ENCODE measurements at places on chromosomes 2 and 18.

DNA sequence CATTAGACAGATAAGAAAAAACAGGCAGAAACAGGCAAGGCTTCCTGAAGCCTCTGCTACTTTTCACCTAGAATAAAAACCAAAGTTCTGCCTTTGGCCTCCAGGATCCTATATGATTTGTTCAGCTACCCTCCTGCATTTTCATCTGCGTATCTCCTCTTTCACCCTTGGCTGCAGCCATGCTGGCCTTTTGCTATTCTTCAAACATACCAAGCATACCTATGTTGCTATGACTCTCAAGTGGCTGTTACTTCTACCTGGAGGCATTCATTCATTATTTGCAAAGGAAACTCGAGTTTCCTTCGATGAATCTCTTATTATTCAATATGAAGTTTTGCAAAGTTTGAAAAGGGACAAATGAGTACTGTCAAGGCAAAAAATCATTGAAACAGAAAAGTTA is 106.4 kb upstream of the HNMT start:
- DNase-seq, result no peak

DNA sequence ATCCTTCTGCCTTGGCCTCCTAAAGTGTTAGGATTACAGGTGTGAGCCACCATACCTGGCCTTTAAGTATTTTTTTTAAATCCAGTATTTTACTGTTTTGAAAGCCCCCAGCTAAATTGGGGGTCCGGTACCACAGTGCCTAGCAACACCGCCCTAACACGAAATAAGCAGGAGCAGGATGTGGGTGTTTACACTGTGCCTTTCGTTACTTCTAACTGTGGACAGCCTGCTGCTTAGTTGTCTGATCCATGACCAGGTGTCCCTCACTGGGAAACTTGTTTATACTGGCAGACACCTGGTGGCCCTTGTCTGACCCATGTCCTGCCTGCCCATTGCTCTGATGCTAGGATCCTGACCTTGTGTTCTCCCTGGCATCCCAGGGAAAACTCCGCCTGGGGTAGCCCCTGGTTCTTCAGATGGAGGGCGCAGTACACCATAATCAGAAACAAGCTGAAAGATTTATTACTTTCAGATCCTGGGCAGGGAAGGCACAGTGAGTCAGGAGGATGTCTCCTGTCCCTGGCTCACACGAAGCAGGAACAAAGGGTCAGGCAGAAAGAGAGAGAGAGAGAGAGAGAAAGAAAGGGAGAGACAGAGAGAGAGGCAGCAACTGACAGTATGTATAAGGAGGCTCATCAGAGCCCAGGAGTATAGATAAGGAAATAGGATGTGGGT is 55.7 kb downstream of the NCAPH start:
- DNase-seq, result no peak

GRCh38 chr18:79819968-79820351 is 22.2 kb downstream of the KCNG2 start:
- DNase-seq, result no peak

- DNase-seq, result no peak
Observed at GRCh38 chr2:233815861-233816260, 37.7 kb downstream of the MROH2A start.

- no peak for DNase-seq
Observed at GRCh38 chr2:196409376-196409775, 230.1 kb upstream of the CCDC150 start.

GRCh38 chr2:216606551-216607276 is 26.5 kb upstream of the IGFBP2 start:
- peak; percentile 62 for DNase-seq

GRCh38 chr2:89842180-89842908 is 1150.9 kb downstream of the RPIA start:
- no peak for DNase-seq

DNA sequence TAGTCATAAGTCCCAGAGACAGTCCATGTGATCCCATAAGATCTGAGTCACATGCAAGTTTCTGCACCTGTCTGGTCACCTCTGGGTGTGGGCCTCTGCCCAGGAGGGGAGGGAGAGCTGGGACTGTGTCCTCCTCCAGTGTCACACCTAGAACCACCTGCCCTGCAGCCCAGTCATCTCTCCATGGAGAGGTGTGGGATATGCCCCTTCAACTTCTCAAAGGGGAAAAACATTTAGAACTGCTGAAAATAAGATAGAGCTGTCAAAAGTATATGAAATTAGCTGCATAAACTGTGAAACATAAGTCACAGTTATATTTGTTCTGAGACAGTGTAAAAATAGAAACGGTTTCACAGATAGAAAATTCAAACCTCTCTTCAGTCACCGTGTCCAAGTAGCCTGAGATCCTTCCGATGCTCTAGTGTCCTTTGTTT is 55.4 kb downstream of the NGEF start:
- DNase-seq, result no peak

DNA sequence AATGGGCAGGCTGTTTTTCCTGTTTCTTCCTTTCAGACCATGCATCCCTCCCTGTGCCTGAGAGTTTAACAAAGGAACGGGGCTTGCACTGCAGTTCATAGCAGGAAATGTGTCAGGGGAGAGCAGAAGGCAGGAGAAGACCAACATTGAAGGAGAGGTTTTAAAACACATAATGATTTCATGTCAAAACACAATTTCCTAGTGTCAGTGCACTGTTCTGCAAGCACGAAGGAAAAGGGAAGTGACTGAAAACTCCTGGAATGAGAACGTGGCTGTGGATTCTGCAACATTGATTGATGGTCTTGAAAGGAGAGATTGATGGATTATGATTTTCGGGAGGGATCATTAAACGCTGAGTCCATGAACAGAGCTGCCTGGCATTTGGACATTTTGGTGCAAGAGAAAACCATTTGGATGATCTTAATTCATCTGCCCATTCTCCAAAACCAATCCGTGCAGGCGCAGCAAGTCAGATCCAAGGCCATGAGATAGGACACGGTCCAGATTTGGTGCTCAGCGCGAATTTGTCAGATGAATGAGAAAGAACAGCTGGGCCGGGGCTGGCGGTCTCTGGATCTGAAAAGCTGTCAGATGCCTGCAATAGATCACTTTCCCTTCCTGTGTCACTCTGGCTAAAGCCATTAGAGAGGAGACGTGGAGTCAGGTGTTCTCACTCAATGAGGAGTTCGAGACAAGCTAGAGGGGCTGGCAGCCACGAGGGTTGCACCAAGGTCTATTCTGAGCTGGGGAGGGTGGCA is 38.4 kb downstream of the C1QL2 start:
- DNase-seq, result no peak

- no peak for DNase-seq
Observed at GRCh38 chr18:59517446-59518165, 158.5 kb upstream of the LMAN1 start.

- peak; percentile 60 for DNase-seq
Observed at GRCh38 chr2:46471-47345, at the start of gene FAM110C. FAM110C (minus strand) TSS chr2:46505; CDS start chr2:46385, 120 bp downstream.

GRCh38 chr18:22504251-22505030 is 86.7 kb upstream of the CTAGE1 start:
- no peak for DNase-seq

- no peak for DNase-seq
Observed at GRCh38 chr2:1640301-1641135, 103.8 kb downstream of the PXDN start.

GRCh38 chr2:70822843-70823242 is 2.4 kb upstream of the CLEC4F start:
- DNase-seq, result no peak

- no peak for DNase-seq
Observed at GRCh38 chr2:12051831-12052230, 305.4 kb downstream of the LPIN1 start.

DNA sequence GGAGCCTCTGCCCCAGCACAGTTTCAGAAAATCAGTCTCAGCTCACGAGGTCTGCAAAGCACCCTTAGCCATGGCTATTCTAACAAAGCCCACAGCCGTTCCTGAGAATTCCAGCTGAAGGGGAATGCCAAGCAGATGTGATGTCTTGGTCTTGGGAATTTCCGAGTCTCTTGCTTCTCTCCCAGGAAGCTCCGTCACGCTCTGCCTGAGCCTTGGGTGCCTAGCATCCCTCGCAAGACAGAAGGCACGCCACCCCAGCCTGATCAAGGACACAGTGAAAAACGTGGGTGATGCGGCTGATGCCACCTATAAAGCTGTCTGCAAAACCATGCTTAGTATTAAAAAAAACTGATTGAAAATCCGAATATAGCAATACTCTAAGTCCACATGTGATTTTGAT is 254.6 kb downstream of the SH3BP4 start:
- no peak for DNase-seq

DNA sequence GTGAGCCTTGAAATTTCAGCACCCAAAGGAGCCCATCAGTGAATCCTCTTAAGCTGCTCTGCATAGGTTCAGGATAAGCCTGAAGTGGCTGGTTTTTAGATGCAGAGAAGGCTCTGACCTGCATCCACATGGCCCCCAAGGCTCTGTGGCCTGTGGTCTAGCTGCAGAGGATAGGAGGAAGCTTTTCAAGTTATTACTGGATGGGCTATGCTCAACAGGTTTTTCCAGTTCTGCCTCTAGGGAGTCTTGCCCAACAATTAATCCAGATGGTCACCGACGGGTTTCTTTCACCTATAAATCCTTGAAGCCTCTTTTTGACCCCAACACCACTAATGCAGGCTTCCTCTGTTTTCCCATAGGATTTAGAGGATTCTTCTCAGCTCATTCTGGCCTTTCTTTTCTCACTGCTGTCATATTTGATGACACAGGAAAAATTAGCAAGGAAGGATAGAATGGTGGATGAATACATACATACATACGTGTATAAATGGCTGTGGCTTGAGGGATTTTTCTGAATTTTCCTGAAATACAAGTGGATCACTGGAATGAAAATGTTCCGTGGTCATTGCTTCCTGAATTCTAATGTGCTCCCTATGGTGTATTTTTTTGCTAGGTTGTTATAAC is 52.2 kb upstream of the BCL2L11 start:
- DNase-seq, result no peak

DNA sequence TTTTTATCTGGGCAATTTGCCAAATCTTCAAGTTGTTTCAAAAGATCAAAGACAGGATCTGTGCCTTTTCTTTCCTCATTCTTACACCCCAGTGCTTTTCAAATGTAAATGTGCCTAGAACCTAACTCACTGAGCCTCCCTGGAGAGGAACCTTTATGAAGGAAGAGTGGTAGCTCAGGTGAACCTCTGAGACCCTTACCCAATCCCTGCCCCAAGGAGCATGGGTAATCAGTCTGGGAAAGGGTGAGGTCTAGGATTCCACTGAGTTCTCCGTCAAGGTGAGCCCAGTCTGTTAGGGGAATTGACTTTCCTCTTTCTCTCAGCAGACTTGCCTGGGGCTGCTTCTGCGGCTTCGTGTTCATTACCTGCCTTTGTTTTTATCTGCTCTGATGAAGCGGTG is 88.1 kb upstream of the MAP4K4 start:
- no peak for DNase-seq

GRCh38 chr18:49669403-49669802 is 107.5 kb downstream of the LIPG start:
- DNase-seq, result no peak

- DNase-seq, result no peak
Observed at GRCh38 chr2:81467096-81467495, 1162.5 kb upstream of the LRRTM1 start.

GRCh38 chr2:37896319-37896718 is 28.8 kb upstream of the RMDN2 start:
- no peak for DNase-seq

DNA sequence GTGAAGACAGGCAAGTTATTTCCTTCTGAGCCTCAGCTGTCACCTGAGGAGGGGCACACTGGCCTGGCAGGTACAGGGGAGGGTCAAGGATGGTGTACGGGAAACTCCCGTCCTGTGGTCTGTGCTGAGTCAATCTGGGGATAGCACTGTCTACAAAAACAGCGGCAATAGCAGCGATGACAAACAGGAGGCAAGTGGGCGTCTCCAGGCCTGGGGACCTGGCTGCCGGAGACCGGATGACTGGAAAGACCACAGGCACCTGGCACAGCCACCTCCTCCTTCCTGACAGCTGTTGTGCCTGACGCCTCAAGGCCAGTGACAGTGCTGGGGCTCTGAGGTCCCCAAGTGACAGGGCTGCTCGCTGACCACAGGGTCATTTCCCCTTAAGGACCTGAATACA is 202.1 kb upstream of the HS6ST1 start:
- peak; percentile 81 for DNase-seq

GRCh38 chr2:209579230-209579749 is 155.4 kb downstream of the MAP2 start:
- DNase-seq, result no peak

- DNase-seq, result peak; percentile 94
Observed at GRCh38 chr2:25215948-25216679, 47.7 kb upstream of the POMC start.

- no peak for DNase-seq
Observed at GRCh38 chr2:221874444-221874843, 302.3 kb upstream of the EPHA4 start.

DNA sequence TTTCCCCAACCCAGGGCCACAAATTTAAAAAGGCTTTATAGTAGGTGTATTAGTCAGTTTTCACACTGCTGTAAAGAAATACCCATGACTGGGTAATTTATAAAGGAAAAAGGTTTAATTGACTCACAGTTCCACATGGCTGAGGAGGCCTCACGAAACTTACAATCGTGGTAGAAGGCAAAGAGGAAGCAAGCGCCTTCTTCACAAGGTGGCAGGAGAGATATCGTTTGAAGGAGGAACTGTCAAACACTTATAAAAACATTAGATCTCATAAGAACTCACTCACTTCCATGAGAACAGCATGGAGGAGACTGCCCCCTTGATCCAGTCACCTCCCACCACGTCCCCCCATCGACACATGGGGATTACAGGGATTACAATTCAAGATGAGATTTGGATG is 70.4 kb downstream of the FECH start:
- DNase-seq, result no peak

Measured in activated T-cell treated with anti-CD3 and anti-CD28 coated beads, Interleukin-2, amount 50 U/mL, for 72 hours (primary cell).